NCI-H2081 treated with DMSO at 0.1 percent for 48 hours (cell line): ENCODE measurements at places on chromosomes 6 and 20.
A peak's percentile ranks its signal among the peaks of the same experiment; 100 is the strongest.

GRCh38 chr6:134437376-134437775 lies 119.5 kb upstream of the SGK1 start:
- DNase-seq = no peak

DNA sequence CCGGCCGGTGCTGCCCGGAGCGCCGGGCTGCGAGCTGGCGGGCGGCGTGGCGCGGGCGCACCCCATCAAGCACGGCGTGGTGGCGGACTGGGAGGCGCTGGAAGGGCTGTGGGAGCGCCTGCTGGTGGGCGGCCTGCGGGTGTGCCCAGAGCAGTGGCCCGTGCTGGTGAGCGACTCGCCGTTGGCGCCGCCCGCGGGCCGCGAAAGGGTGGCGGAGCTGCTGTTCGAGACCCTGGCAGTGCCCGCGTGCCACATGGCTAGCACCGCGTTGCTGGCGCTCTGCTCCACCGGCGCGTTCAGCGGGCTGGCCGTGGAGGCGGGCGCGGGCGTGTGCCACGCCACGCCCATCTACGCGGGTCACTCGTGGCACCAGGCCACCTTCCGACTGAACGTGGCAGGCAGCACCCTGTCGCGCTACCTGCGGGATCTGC lies 517 bp downstream of the ACTL10 start:
- DNase-seq = no peak

DNA sequence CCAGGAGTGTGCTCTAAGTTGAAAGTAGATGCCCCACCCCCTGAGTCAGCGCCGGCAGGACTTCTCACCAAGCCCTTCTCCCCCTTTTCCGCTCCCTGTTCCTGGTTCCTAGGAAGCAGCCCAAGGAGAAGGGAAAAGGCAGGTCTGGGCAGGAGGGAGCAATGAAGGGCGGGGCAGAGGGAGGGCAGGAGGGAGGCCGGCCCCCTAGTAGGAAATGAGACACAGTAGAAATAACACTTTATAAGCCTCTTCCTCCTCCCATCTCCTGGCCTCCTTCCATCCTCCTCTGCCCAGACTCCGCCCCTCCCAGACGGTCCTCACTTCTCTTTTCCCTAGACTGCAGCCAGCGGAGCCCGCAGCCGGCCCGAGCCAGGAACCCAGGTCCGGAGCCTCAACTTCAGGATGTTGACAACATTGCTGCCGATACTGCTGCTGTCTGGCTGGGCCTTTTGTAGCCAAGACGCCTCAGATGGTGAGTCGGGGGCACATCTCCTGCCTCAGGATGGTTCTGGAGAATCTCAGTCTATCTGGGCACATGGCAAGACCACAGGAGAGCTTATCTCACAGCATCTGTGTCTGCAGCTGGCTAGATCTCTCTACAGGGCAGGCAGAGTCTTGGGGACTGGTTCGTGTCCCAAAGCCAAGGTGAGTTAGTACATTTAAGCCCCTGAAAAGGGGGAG lies at the start of gene PROCR:
Gene PROCR (plus strand): TSS at position 320 of the 681 bp plus-strand sequence. CDS start 83 bp downstream, at position 403.
- no peak for DNase-seq

GRCh38 chr20:25017257-25017803 lies 24.8 kb upstream of the APMAP start:
- peak; percentile 48 for DNase-seq

GRCh38 chr20:62543470-62544302 lies 67.9 kb upstream of the GATA5 start:
- no peak for DNase-seq

DNA sequence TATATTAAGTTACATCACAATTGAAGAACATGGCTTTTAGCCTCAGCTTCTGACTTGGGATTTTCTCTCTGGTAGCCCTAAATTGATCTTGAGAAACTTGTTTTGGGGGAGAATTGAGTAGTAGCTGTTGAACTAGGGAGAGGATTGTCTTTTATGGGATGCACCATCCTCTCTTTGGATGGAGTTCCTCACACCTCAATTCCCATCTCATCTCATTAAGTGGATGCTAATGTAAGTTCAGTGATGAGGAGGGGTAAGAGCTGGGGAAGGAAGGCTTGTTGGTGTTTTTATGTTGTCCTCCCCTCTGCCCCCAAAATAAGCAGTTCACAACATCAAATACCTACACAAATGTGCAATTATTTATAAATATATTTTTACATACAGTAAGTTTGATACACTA lies 4.0 kb downstream of the GJA1 start:
- DNase-seq = no peak

DNA sequence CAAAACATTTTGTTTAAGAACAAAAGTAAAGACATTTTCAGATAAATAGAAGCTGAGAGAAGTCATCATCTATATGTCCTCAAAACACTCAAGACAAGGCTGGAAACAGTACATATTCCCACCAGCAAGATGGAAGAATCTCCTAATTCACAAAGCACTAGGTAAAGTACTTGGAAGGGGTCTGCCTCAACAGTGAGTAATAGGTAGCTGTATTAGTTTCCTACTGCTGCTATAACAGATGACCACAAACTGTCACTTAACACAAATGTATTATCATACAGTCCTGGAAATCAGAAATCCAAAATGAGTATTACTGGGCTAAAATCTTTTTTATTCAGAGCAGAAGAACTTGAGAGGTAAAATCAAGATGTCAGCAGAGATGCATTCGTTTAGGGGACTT lies 40.6 kb downstream of the ZKSCAN8 start:
- no peak for DNase-seq

- no peak for DNase-seq
Measured at GRCh38 chr6:147530132-147531060, 21.9 kb downstream of the SAMD5 start.

DNA sequence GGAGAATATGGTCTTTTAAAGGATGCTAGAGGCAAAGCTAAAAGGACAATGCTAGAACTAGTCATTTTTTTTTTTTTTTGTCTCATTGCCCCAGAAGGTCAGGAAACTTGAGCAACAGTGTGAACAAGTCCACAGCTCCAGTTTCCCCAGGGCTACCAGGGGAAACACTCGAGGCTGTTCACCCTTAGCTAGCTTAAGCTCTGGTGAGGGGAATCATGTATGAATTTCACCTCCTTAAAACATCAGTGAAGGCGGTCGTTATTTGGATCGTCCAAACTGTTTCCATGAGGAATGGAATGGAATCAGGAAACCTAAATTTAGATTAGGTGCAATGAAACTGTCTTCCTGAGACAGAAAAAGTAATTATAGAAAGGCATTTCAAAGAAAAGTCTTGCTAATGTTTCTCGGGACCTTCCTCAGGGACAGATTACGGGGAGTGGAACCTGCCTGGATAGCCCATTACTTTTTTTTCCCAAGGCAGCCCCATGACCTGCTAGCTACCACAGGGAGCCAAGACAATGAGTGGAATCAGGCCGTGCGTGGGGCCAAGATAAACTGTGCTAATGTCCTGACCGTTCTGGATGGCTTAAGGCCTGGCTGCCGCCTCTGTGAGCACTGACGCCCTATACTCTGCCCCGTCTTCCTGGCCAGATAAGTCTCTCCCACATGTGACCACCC lies 164.8 kb upstream of the SGK1 start:
- no peak for DNase-seq

DNA sequence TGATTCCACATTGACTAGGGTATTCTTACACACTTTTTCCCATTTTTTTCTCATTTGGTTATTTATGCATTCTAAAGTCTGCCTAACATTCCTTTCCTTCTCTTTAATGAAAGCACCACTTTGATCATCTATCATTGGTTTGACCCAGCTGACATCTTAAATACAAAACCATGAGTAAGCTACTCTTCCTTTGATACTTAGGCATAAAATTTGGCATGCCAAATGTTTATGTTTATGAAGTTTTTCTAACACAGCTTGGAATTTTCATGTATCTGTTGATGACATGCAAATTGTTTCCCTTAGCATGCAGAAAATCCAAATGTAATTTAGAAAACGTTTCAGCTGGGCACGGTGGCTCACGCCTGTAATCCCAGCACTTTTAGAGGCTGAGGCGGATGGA lies 534.9 kb downstream of the QKI start:
- no peak for DNase-seq

GRCh38 chr6:37862992-37863391 lies 43.5 kb downstream of the ZFAND3 start:
- DNase-seq = no peak

- no peak for DNase-seq
Measured at GRCh38 chr6:157263146-157263545, 60.2 kb downstream of the TMEM242 start.

DNA sequence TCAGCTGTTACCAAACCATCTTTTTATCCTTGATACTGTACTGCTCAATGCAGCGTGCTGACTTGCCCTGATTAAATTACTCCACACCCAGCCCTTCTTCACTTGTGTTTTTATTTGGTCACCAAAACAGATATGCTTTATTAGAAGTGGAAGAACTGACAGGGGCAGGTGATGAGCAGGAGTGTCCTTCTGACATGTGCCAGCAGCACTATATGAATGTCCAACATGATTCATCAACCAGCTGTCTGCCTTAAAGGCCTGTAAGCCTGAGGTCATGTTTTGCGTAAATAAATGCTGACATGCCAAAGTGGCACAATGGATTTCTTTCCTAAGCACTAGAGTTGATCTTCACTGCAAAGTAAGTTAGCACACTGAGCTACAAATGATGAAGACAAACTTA lies 15.4 kb downstream of the POPDC3 start:
- no peak for DNase-seq

- DNase-seq = no peak
Measured at GRCh38 chr6:86848986-86849385, 88.3 kb upstream of the HTR1E start.

GRCh38 chr6:31794294-31794865 lies 1.2 kb downstream of the VARS1 start:
- no peak for DNase-seq

- no peak for DNase-seq
Measured at GRCh38 chr20:32829311-32830005, 9.7 kb downstream of the MAPRE1 start.

- no peak for DNase-seq
Measured at GRCh38 chr6:81731814-81732213, 20.7 kb downstream of the TENT5A start.

DNA sequence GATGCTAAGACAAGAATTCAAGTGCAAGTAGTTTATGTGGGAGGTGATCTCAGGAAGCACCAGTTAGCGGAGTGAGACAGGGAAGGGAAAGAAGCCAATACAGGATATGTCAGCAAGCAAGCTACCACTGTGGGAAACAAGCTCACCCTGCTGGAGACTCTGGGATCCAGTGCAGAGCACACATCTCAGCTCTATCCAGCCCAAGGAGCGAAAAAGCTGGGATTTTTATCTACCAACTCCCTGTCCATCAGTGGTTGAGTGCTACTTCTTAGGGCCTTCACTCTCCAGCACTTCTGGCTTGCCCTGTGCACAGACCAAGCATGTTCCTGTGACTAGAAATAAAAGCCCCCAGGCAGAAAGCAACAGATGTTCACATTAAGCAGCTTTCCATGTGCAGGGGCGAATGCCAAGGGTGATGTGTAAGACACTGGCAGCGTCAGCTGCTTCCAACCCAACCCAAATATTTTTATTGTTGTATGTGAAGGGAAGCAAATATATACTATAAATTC lies 10.8 kb upstream of the RNF24 start:
- DNase-seq = no peak

DNA sequence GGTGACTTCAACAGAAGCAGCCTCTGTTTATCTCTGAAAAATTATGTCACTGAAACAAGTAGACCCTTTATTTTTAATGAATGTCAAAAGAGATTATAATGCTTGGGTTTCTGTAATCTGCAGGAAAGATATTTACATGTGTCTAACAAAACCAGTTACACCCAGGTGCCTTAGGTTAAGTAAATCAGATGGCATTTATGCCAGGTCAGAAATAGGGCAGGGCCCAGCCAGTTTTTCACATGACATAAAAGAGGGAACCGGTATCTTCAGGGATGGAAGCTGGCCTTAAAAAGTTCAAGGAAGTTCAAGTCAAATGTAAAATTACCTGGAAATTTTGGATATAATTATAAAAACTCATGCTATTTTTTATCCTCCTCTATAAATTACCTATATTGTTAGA lies 14.2 kb upstream of the ENPP4 start:
- DNase-seq = no peak

DNA sequence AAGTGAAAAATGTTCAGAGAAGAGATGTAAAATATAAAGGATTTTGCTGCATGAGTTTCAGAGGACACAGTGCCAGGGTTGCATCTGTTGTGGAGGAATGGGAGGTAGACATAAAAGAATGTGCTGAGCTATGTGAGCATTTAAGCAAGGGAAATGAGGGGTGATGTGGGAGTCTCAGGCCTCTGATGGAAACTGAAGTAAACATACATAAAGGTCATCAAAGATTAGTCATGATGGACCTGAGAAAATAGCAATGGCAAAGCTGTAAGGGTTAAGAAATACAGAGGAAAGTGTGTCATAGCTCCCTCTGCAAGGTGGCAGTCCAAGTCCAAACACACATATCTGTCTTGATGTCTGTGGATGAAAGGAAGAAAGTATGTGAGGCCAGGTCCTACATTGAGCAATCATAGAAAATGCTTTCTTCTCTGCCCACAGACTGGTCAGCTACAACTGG lies 306.6 kb upstream of the ECI2 start:
- no peak for DNase-seq

- no peak for DNase-seq
Measured at GRCh38 chr6:2623295-2623694, 127.4 kb downstream of the MYLK4 start.

- no peak for DNase-seq
Measured at GRCh38 chr6:89992818-89993217, 98.5 kb downstream of the GJA10 start.

GRCh38 chr6:17630511-17631073 lies 30.5 kb downstream of the FAM8A1 start:
- no peak for DNase-seq

DNA sequence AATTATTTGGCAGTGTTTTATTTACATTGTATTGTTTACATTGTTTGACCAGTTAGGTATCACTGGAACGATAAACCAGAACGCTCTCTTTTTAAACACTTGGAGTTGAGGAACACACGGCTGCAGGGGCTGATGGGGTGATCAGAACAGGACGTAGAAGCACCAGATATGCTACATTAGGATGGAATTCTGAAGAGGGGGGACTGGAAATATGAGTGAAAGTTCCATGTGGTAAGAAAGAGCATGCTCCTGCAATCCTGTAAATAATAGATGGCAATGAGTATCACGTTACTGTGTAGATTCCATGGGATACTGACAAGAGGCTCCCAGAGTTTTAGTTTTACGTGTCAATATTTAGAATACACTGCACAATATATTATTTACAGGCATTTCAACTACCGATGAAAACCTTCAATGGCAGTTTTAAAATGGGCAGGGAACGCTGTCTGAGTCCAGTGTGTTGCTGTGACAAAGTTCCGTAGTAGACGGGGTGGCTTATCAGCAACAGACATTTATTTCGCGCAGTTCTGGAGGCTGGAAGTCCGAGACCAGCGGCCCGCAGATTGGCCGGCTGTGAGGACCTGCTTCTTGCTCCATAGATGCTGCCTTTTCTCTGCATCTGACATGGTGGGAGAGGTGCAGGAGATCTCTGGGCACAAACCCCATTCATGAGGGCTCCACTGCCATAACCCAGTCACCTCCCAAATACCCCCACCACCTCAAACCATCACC lies 43.1 kb downstream of the SYNJ2 start:
- no peak for DNase-seq

GRCh38 chr6:150652848-150653613 lies 53.3 kb downstream of the PLEKHG1 start:
- DNase-seq = no peak

- DNase-seq = no peak
Measured at GRCh38 chr20:48823476-48823875, 4.3 kb downstream of the PREX1 start.
